ENCODE measurements at places on chromosomes 5 and 9.

GRCh38 chr5:177473443-177474001 is at the start of gene DBN1:
DBN1 (minus strand) TSS chr5:177473634; CDS start chr5:177473521, 113 bp downstream.
- peak; percentile 41 for DNase-seq

GRCh38 chr9:23555851-23556250 is 270.2 kb downstream of the ELAVL2 start:
- no peak for DNase-seq

- DNase-seq: no peak
These were observed 1.3 kb downstream of the SLC12A7 start for GRCh38 chr5:1110307-1111240.

GRCh38 chr5:55063899-55064298 is 38.5 kb upstream of the GZMA start:
- no peak for DNase-seq

DNA sequence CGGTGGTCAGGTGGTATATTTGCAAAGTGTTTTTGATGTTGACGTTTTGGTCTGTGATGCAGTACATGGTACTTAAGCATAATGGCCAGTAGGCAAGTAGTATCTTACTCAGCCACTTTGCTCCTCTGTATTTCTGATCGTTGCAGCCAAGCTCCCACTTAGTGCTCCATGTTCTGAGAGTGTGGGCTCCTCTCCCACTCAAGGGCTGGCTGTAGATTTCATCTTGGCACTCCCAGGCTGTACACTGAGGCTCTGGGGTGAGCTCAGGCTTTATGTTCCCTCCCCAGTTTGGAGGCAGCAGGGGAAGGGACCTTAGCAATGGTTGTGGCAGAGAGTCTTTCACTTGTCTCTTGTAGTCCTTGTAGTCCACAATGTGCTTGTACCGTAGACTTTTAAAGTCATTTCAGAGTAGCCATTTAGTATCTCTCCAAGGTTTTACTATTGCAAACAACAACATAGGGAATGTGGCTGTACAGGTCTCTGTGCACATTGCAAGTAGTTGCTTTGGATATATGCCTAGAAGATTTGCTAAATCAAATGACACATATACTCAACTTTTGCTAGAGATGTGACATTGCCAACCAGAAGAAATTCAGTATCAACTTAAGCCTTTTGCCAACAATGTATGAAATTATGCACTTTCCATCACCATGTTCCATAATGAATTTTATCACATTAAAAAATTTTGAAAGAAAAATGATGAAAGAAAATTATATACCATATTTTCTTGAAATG is 304.3 kb upstream of the CTNND2 start:
- DNase-seq: no peak

- DNase-seq: no peak
These were observed 51.5 kb downstream of the C9orf152 start for GRCh38 chr9:110156416-110156815.

- DNase-seq: no peak
These were observed 85.4 kb upstream of the CPEB4 start for GRCh38 chr5:173802670-173803165.

DNA sequence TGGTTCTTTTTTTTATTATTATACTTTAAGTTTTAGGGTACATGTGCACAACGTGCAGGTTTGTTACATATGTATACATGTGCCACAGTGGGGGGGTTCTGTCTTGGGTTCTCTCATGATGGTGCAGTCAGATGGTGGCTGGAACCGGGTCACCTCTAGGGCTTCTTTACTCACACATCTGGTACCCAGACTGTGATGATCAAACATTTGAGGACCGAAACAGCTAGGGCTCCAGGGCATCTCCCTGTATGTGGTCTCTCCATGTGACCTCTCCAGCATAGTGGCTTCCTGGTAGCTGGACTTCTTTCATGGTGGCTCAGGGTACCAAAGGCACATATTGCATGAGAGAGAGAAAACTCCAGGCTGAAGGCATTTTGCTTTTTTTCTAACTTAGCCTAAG is 9.8 kb upstream of the CRHBP start:
- DNase-seq: no peak

DNA sequence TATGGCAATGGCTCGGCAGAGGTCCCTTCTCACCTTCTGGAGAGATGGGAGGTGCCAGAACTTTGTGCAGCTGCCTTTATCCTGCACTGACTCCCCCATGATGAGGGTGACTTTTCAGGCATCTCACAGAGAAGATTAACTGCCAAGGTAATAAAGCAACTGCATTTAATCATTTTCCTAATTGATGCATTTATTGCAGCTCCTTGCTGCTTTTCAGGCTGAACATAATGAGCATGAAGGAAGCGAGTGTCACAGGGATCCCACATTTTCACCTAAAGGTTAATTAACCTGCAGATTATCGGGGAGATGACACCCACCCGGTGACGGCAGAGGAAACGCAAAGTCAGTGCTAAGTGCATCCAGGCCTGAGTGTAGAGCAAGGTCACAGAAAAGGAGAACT is 154.3 kb downstream of the ICE1 start:
- DNase-seq: no peak

DNA sequence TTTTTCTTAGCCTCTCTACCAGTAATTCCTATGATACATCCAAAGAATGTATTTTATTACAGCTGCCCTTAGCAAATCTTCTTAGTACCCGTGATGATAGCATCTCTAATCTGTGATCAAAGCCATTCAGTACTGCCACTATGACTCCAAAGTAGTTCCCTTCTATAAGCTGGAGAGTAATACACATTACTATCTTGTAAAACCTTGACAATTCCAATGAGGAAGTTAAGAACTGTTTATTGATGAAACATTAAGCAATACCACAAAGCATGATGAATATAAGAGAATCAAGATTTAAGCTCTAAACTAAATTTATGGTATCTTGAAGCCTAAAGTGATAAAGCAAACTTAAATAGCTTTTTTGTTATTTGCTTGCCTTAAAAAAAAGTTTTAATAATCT is 86.1 kb downstream of the SMIM23 start:
- no peak for DNase-seq

DNA sequence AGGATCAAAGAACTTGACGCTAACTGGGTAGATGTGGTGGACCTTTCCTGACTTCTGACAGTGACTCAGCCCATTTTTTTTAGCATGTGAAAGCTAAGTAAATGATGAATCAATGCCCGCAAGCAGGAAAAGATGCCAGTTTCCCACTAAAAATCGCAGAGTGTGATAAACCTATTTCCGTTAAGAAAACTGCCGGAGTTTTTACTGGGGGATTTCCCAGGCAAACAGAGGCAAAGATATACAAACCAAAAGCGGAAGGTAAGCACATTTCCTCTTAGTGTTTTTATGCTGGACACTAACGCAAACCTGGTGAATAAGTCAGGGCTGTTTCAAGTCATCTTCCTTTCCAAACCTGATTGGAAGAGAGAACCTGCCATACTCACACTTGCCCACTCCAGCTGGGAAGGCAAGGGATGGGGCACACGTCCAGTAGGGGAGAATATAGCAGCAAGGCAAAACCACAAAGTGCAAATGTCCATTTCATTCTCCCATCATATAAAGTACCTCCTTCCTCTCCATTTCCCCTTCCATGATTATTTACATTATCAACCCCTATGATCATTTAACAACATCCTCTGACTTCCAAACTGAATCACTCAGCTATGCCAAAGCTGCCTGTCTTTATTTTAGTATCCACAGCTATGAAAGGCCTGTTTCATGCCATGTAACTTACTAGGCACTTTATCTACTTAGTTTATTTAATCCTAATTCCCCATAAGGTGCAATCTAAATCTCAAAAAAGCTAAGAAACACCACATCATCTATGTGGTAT is 349.7 kb upstream of the RFX3 start:
- DNase-seq: no peak

DNA sequence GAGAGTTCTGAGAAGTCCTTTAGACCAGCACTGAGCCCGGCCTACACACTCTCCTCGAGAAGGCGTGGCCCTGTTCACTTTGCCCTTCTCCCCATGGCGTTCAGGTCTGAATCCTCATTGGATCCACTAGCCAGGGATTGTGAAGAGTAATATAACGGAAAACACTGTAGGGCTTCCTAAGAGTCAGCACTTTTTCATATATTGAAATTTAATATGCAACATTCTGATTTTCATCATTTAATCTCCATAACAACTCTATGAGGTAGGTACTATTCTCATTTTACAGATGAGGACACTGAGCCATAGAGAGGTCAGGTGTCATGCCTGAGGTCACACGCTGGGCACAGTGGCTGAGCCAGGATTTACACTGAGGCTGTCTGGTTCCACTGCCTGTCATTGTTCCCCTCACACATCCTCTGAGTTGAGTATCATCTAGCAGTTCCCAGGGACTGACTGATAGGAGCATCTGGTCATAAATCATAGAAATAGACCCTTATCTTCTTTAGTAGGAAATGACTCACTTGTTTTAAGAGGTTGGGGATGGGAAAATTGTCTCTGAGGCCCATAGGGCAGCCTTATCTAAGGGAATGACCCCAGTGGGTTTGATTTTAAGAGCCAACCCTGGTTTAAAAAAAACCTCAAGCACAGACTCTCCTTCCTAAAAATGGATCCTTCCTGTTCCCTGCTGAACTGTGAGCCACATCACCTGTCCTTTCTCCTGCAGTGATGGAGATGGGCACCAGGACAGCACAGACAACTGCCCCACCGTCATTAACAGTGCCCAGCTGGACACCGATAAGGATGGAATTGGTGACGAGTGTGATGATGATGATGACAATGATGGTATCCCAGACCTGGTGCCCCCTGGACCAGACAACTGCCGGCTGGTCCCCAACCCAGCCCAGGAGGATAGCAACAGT is 41.2 kb downstream of the THBS4 start:
- DNase-seq: no peak

DNA sequence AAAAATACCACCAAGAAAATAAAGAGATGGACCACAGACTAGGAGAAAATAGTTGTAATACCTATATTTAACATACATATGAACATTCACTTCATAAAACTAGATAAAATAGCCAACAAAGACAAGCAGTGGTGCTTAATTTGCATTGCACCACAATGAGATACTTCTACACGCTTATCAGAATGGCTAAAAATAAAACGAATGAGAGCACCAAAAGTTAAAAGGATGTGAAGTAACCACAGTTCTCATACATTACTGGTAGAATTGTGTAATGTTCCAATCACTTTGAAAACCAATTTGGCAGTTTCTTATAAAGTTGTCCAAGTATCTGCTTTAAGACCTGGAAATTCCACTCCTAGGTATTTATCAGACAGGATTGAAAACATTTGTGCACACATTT is 198.9 kb upstream of the SGCD start:
- no peak for DNase-seq

DNA sequence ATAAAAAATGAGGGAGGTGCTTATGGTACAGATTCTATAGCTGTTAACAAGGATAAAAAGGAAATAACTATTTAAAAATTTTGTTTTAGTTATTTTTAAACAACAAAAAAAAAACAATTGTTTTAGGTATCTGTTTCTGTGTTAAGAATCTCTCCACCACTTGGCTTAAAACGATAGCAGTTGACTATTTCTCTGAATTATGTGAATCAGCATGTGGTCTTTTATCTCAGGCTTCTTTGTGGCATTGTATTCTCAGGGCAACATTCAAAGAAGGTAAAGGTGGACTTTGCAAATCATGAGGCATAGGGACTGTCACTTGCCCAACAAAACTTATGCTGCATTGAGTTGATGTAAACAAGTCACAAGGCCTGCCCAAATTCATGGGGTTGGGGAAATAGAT is 55.2 kb downstream of the ERBIN start:
- DNase-seq: no peak

DNA sequence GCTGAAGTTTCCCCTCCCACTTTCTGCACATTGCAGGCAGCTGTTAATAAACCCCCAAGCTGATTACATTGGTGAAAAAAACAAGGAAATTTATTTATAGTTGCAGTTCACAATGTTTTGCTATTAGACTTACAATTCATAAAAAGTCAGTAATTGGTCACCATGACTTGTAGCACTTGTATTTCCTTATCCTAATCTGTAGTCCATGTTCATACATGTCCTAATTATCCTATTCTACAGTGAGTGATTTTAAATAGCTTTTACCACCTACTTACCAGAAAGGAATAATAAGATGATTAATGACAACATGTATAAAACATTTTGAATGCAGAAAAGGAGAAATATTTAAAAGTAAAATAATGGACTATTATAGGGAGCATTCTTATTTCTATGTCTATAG is 760.0 kb upstream of the RIOK2 start:
- no peak for DNase-seq
